Motor neuron (in vitro differentiated cells): ENCODE measurements at places on chromosomes 12 and 14. TPM values are rescaled to one million over a fixed set of nuclear protein-coding genes. Genes with fewer than 3 reads are reported as not detected.

The MIS18BP1 gene
- total RNA-seq, result 11.8 and 15.4 TPM in 2 replicates

The ASPG gene
- total RNA-seq, result 0.23 and 0.97 TPM in 2 replicates

The MUCL1 gene
- total RNA-seq, result not detected in 2 replicates

The SUOX gene
- total RNA-seq, result 20.3 and 23.0 TPM in 2 replicates

The PTPRQ gene
- 0.05 and 0.08 TPM in 2 replicates for total RNA-seq

The PRR4 gene
- total RNA-seq, result 8.2 and 11.9 TPM in 2 replicates

The GDF3 gene
- total RNA-seq, result 30.7 and 32.2 TPM in 2 replicates

The ZDHHC22 gene
- 0.13 and 1.7 TPM in 2 replicates for total RNA-seq

The C12orf54 gene
- total RNA-seq, result 0.63 TPM in 1 of 2 replicates, not detected in the other

The KANSL2 gene
- total RNA-seq, result 42.7 and 43.8 TPM in 2 replicates

The IFNG-AS1 gene
- not detected in 2 replicates for total RNA-seq

The ATL1 gene
- total RNA-seq, result 39.2 and 39.6 TPM in 2 replicates

The ACACB gene
- total RNA-seq, result 2.5 and 3.0 TPM in 2 replicates

The PRIMA1 gene
- total RNA-seq, result 1.4 and 1.6 TPM in 2 replicates

The TAS2R50 gene
- total RNA-seq, result 4.7 and 8.0 TPM in 2 replicates

The ITGA7 gene
- total RNA-seq, result 20.5 TPM in 2 replicates

The DEGS2 gene
- total RNA-seq, result 0.71 and 0.94 TPM in 2 replicates
